ENCODE measurements at places on chromosomes 2 and 18. TPM values are rescaled to one million over a fixed set of nuclear protein-coding genes. Genes with fewer than 3 reads are reported as not detected.

ARHGAP15 gene
- 14.2 TPM for total RNA-seq

MLPH gene
- total RNA-seq: 0.94 TPM

EIF5B gene
- 16.2 TPM for total RNA-seq

GKN2 gene
- not detected for total RNA-seq

SLC11A1 gene
- 1.7 TPM for total RNA-seq

CKAP2L gene
- 2.2 TPM for total RNA-seq

GRCh38 chr2:66694087-66694860 is 259.3 kb downstream of the MEIS1 start:
- DNase-seq: no peak

GRCh38 chr2:131557558-131558321 is 30.1 kb downstream of the CCDC74A start:
- DNase-seq: no peak

- DNase-seq: no peak
Measured at GRCh38 chr2:189848276-189848675, 64.0 kb downstream of the PMS1 start.

GRCh38 chr2:44456946-44457345 is 95.2 kb downstream of the CAMKMT start:
- DNase-seq: no peak

DNA sequence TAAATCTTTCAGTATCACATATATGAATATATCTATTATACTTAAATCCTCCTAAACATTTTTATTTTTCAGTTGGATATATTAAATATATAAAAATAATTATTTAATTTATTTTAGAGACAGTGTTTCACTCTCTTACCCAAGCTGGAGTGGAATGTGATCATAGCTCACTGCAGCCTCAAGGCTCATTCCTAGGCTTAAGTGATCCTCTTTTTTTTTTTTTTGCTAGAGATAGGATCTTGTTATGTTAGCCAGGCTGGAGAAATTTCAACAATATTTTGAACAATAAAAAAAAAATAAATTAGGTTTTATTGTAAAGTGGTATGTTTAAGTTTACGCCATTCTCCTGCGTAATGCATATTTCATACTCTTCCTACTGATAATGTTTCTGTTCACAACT is 4.2 kb downstream of the SPAST start:
- DNase-seq: no peak

- no peak for DNase-seq
Measured at GRCh38 chr2:96112501-96113366, 3.6 kb downstream of the ADRA2B start.

DNA sequence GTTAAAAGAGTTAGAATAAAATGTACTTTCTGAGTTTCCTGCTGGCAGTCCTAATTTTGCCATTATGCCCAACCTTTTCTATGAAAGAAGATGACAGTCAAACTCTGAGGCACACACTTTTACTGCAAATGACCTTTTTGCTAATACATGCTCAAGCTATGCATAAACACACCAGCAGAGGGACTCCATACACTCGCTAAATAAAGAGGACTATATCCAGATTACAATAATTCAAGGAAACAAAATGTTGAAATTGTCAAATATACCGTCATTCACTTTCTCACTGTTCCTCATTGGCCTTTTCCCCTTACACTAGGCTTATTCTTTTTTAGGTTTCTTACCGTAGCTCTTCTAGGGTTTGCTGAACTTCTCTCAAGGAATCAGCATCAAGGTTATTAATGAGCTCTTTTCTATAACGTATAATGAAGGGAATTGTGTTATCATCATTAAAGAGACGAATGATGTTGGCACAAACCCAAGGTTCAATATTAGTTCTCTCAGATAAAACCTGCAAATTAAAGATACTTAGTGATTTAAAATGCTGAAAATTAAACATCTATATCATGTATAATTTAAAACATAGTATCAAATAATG is 25.7 kb downstream of the SRBD1 start:
- no peak for DNase-seq

- DNase-seq: no peak
Measured at GRCh38 chr18:10878703-10879102, 270.7 kb downstream of the PIEZO2 start.

GRCh38 chr2:69181806-69182427 is 168.9 kb downstream of the ANTXR1 start:
- no peak for DNase-seq

DNA sequence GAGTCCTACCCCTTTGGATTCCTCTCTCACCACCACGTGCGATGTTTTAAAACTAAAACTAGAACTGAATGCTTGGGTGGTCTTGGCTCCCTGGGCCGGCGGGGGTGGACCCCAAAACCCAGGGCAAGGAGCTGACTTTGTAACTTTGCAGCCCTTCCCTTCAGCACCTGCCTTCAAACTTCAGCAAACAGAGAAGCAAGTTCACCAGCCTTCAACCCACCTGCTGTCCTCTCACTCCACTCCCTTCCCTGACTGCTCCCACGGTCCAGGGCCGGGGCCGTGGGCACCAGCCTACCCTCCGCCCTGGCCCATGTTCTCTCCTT is 54.5 kb downstream of the COL6A3 start:
- no peak for DNase-seq

- no peak for DNase-seq
Measured at GRCh38 chr18:3002732-3003131, 10.2 kb downstream of the LPIN2 start.

- no peak for DNase-seq
Measured at GRCh38 chr2:16908656-16909055, 243.0 kb upstream of the CYRIA start.

DNA sequence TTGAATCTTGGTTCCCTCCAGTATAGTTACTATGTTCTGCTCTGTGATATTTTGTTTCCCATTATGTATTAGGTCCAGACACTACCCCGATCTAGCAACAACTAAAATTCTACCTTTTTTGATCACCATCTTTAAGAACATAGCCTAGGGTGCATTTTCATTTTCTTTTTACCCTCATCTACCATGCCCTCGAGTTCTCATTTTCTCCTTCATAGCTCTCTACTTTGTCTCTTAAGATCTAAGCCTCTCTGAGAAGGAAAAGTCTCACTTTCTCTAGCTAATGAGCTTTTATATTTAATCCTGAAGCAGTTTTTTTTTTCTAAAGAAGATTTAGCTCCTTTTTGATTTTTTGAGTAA is 1089.4 kb upstream of the SLC39A10 start:
- DNase-seq: no peak

Measured in occipital lobe (tissue), 3 donors.